NK-92 treated with Interleukin-12 subunit alpha and Interleukin-12 subunit beta, amount 100 ng/mL, for 24 hours (cell line): ENCODE measurements at places on chromosomes 2 and 18.

DNA sequence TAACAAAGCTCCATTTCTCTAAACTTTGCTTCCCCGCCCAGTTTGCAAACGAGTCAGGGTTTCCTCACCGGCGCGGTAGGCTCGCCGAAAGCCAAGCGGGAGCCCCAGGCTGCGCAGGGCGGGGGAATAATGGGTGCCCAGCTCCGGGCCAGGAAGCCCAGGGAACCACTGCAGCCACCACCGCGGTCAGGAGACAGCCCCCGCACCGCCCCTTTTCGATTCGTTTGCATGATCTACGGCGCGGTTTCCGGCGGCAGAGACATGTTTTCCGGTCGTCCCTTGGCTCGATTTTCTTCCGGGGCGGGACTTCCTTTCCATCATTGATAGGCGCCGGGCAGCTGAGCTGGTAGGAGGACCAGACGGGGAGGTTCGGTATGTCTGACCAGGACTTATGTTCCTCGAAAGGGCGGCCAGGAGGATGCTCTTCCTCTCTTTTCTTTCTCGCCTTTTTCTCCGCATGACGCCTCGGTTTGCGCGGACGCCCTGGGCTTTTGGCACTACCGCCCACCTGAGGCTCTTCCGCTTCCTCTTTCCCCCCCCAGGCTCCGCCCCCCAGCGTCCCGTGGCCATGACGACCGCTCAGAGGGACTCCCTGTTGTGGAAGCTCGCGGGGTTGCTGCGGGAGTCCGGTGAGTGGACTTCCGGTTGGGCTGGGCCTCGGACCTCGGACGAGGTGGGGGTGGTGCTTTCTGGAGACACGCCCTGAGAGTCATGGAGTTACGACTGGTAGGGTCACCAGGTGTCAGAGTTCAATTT, at the start of gene STK11IP:
Gene STK11IP, plus strand, starts transcription at position 306 of the 756 bp plus-strand sequence. Its CDS starts 263 bp downstream, at position 569.
- DNase-seq: peak; percentile 87

- no peak for DNase-seq
Measured at GRCh38 chr2:27249159-27249890, 13.5 kb downstream of the SLC30A3 start.

- DNase-seq: no peak
Measured at GRCh38 chr2:109244750-109245382, 115.9 kb downstream of the SH3RF3 start.

DNA sequence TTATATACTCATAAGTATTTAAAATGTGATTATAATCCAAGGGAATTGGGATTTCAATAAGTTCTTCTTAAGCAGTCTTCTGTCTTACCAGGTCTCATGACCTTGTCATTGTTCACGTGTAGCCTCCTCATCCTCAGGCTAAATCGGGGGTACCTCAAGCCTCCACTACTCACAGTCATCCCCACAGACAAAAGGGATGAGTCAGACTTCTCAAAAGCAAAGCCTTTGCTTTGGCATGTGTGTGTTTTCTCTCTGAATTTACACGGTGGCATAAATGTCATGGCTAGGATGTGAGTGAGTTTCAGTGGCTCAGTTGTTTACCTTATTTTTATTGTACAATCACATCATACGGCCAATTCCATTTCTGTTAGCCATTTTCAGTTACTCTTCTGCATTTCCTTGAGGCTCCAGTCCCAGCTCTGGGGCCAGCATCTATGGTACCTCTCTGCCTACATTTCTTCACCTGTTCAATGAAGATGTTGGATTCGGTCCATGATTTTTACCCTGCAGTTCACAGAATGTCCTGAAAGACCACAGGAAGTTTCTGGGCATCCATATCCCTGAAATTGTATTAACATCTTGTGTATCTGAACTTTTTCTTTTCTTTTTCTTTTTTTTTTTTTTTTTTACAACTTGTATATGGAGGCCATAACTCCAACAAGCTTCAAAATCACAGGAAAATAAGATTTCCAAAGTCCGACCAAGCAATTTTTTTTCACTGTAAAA, 195.3 kb downstream of the FHOD3 start:
- DNase-seq: no peak

GRCh38 chr2:17646838-17647701, 106.5 kb downstream of the SMC6 start:
- no peak for DNase-seq

GRCh38 chr2:50026236-50026635, 871.9 kb upstream of the FSHR start:
- DNase-seq: no peak

- no peak for DNase-seq
Measured at GRCh38 chr2:113187771-113188170, 14.0 kb downstream of the PSD4 start.

- DNase-seq: no peak
Measured at GRCh38 chr2:225117051-225117716, 74.9 kb upstream of the DOCK10 start.
